ENCODE measurements at places on chromosomes 6 and 20.
A peak's percentile ranks its signal among the peaks of the same experiment; 100 is the strongest.

GRCh38 chr6:170516783-170517616 lies 36.1 kb downstream of the PSMB1 start:
- DNase-seq, result peak; percentile 95

GRCh38 chr6:27757307-27757706 lies 154.9 kb downstream of the OR2B2 start:
- DNase-seq, result no peak

DNA sequence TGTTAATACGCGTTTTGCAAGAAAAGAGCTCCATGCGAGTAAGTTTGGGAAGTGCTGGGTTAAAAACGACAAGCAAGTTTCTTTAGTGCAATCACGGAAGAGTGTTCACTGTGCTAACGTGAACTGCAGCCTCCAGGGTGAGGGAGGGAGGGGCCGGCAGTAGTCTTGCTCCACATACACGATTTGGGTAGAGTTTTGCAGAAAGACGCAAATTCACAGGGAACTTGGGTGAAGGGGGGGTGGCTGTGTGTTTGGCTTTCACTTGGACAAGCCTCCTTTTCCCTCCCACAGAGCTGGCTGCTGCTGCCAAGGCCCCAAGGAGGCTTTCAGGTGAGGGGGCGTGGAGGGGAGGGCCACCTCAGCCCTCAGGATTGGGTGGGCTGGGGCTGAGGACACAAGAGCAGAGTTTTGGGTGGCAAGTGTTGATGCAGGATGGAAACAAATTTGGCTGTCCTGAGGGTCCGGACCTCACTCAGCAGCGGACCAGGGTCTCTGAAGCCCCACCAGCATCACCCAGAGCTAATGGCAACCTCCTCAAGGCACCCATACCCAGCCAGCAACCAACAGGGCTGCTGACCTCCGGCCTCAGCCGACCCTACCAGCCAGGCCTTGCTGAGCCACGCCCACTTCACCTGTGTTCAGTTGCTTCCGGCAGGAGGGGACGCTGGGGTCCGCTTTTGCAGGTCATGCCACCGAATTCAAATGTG lies 204.5 kb downstream of the ERMARD start:
- DNase-seq, result no peak

- no peak for DNase-seq
Observed at GRCh38 chr6:124869416-124869815, 92.8 kb upstream of the RNF217 start.

DNA sequence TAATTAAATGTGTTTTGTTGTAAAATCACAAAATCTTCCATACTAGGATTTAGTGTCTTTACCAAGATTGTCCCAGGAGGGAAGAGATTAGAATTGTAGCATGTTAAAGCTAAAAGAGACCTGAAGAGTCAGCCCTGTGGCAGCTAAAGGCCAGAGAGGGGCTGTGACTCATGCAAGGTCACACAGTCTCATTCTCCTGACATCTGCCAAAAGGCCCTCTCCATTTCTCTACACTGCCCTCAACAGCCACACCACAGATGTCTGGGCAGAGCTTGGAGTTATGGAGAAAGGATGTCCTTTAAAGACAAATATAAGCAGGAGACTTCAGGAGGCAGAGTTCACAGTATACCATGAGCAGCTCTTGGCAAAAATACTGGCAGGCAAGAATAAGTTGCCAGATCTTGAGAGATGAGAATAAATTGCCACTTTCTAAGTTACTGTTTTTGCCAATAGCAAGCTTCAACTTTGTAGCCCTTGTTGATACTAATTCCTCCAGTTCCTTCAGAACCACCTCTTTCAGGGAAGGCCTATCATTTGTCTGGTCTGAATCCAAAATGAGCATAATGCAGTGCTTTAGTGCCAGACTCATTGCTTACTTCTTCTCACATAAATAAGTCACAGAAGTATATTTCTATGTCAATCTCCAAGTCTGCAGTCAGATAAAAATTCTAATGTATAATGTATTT lies 41.7 kb downstream of the AKIRIN2 start:
- DNase-seq, result no peak

DNA sequence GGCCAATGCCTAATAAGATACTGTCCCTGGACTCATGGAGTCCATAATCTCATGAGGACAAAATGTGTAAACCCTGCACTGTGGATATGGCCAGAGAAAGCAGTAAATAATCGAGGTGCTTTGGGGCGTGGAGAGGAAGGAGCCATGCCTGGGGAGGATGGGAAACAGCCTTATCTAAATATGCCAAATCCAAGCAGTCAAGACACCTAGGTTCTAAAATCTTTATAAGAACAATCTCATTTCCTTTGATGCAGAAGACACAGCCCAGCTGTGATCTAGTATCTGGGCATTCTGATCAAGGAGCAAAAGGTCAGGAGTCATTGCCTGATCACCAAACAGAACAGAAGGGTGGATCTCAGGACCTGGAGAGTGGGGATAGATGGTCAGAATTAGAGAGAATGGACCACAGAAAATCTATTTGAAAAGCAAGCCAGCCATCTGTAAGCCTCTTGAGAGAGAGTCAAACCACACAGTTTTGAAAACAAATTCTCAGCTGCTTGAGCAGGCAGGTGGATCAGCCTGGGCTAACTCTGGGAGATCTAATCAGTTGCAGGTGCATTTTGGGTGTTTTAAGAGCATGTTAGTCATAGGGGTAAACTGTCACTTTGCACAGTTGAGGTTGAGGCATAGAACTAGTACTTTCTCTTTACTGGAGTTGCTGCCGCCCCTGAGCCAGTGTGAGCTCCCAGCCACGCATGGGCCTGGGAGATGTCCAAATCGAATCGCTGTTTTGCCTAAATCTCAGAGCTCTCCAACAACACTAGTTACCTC lies 130.8 kb upstream of the TNFAIP3 start:
- DNase-seq, result no peak

DNA sequence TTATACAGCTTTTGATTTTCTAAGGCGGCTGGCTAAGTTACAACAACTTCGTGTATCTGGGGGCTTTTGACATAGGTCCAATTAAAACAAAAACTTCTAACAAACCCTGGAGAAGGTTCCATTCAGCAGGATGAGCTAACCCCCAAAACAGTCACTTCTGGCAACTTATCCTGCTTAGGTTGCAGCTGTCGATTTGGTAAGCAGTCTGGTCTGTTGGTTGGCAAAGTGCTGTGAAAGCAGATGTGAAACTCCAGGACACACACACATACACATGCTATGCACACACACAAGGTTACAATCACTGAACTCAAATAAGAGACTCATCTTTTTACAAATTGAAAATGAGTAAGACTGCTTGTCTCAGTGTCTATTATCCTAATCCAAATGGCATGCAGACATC lies 119.0 kb upstream of the STMND1 start:
- no peak for DNase-seq

DNA sequence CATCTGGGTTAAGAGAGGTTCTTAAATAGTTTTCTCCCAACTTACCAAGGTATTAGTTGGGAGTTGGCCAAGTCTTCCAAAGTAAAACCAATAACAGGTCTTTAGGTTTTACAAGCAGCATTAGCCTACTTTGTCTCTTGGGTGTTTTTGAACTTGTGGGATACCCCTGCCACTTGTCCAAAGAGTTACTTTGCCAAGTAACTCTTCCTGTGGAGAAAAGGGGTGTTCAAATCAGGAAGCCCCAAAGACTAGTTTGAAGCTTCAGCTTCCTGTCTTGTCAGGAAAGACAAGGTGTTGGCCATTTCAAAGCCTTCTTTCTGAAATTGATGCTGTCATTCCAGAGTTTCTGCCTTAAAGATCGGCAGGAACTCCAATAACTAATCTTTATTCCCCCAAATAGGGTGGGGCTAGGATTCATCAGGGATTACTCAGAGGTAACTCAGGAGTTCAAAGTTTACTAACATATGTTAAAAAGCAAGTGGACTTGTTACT lies 822 bp downstream of the RAB22A start:
- DNase-seq, result peak; percentile 36

DNA sequence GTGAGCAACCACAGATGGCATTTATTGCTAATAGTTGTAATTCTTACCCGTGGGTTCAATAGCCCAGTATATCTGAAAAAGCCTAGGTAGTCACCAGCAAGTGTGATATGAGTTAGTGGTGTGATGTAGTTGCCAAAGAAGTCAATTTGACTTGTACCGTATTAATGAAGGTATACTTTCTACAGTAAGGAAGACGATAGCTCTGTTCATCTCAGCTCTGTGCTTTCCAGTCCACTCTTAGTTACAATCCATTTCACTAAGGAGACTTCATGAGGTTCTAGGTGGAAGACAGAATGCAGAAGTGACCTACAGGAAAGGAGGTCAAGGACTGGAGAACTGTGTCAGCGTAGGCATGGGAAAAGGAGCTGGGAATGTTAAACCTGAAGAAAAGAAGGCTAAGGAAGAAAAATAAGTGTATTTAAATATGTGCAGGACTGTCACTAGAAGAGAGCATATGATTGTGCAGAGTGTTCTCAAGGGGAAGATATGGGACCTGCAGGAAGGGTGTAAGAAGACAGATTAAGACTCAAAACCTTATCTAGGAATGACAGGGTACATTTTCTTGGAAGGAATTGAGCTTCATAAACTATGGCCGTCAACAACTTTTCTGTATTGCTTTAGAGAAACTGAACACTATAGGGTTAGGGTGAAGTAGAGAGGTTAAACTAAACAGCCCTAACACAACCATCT lies 116.9 kb upstream of the SCGN start:
- DNase-seq, result no peak

DNA sequence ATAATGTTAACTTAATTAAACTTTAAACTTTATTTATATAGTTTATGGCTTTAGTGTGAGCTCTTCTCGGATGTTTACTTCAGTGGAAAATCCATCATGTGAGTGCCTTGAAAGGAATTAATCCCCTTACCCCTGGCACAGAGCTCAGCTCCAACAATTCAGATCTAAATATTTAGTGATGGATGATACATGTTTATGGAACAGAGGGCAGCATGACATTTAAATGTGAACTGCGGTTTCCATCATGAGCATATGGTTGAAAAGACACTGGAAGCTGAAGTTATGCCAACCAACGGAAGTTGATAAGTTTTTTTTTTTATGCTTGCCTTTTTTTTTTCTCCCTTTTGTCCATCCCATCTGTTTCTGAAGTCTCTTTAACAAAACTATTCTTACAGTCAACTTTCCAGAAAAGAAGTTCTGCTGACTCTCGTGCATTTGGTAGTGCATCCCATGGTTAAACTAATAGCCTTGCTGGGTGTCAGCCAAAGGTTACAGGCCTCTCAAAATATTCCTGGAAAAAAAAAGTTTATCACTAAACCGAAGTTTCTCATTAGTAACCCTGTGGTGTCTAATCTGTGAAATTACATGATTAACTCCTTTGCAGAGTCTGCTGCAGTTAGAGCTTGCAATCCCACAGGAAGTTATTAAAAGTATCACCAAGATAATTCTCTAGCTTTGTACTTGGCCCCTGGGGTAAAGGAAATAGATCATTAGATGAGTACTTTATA lies 243.9 kb upstream of the TCF21 start:
- DNase-seq, result no peak

- no peak for DNase-seq
Observed at GRCh38 chr6:105573556-105573955, 170.7 kb upstream of the PREP start.

- no peak for DNase-seq
Observed at GRCh38 chr6:76866091-76866915, 597.0 kb downstream of the HTR1B start.

GRCh38 chr20:47152068-47152467 lies 204.4 kb downstream of the ZMYND8 start:
- no peak for DNase-seq

GRCh38 chr20:11677836-11678235 lies 239.9 kb upstream of the BTBD3 start:
- no peak for DNase-seq

GRCh38 chr6:167103041-167103891 lies 19.6 kb upstream of the CCR6 start:
- no peak for DNase-seq

- peak; percentile 63 for DNase-seq
Observed at GRCh38 chr6:158847786-158848185, 28.6 kb upstream of the EZR start.
